Activated T-helper 1 cell treated with Interleukin-2 at 50 U/mL for 16 hours (primary cell): ENCODE measurements at places on chromosomes 11 and 22.

DNA sequence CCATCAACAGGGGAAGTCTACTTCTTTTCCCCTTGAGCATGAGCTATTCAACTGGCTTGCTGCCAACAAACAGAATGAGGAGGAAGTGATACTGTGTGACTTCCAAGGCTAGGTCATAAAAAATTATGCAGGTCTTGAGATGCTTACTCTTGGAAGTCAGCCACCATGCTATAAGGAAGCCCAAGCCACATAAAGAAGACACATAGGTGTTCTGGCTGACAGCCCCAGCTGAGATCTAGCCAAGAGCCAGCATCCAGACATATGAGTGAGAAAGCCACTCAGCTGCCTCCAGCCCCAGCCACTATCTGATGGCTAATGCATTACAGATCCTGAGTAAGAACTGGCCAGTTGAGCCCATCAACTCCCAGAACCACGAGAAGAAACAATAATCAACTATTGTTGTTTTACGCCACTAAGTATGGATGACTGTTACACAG is 31.0 kb upstream of the PPP2R1B start:
- DNase-seq, result no peak

- DNase-seq, result no peak
These were observed 16.1 kb downstream of the BIK start for GRCh38 chr22:43126501-43127165.

GRCh38 chr22:23281406-23282088 is 101.2 kb downstream of the BCR start:
- DNase-seq, result peak; percentile 60

DNA sequence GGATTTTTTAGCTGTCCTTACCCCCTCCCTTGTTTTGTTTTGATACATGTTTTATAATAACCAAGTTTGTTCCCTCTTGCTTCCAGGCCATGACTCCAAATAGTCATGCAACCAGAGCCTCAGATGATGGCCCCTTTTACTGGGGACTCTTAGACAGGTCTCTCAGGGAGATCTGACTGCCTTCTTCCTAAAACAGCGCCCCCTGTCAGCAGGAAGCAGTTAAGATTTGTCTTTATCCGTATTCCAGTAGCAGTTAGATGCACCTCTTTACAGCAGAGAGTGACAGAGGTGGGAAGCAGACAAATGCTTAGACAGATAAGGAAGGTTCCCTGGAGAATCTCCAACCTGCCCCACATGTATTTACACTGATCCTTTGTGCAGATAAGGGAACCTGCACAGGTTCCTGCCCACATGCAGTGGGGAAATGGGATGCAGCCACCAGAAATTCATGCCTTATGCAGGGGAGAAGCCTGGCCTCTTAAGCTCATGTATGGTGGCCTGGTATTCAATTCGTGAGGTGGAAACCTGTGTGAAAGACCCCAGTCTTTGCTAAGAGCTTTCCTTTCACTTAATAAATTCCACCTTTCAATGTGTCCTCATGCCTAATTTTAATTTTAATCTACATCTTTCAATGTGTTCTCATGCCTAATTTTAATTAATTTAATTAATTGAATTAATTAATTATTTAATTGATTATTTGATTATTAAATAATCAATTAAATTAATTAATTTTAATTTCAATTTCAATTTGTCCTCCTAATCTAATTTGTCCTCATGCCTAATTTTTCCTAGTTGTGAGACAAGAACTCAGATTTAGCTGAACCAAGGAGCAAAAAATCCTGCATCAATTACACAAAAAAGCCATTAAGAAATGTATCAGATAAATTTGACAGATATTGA is 11.5 kb upstream of the GLYAT start:
- no peak for DNase-seq

DNA sequence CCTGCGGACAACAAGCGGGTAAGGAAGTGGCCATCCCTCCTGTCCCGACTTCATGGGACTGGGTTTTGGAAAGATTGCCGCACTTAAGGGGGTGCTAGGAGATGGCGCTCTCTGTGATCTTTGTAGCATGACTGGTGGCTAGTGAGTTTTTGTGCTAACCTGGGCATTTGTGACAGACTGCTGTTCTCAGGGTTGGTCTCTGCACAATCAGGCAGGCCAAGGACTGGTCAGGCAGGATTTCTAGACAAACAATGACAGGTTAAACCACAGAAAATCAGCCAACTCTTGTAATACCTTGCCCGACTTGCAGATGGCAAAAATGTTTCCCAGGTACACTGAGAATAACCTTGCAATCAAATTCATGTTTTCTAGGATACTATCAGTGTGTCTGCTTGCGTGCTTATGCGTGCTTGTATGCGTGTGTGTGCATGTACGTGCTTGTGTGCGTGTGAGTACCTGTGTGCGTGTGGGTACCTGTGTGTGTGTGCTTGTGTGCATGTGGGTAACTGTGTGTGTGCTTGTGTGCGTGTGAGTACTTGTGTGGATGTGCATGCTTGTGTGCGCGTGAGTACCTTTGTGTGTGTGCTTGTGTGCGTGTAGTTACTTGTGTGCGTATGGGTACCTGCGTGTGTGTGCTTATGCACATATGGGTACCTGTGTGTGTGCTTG is 25.6 kb upstream of the SORL1-AS1 start:
- DNase-seq, result no peak

DNA sequence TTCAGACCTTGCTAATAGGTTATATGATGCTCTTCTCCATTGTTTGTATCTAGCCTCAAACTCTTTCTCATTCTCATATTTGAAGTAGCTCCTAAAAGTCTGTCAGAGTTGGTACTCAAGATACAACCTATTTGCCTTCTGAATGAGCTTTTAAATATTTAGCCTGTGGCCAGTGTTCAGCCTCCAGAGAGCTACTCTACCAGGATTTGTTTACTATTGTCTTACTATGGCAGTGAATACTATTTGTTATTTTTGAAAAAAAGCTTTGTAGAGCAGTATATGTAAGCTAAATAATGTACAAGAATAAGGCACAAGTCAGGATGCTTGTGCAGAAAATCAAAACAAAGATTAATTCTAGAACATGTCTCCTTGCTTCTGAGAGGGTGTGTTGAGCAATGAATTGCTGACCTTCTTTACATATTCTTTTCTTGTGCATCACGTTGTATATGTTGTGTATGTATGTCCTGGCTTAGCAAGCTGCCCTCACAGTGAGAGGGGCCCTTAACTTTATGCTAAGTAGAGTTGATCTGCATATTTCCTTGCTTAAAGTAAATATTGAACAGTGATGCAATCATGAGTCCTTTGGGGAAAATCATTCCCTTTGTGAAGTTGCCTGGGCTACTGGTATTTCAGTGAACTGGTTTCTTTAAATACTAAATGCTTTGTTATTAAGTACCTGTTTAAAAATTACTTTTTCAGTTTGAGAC is 438.0 kb downstream of the LUZP2 start:
- DNase-seq, result no peak

DNA sequence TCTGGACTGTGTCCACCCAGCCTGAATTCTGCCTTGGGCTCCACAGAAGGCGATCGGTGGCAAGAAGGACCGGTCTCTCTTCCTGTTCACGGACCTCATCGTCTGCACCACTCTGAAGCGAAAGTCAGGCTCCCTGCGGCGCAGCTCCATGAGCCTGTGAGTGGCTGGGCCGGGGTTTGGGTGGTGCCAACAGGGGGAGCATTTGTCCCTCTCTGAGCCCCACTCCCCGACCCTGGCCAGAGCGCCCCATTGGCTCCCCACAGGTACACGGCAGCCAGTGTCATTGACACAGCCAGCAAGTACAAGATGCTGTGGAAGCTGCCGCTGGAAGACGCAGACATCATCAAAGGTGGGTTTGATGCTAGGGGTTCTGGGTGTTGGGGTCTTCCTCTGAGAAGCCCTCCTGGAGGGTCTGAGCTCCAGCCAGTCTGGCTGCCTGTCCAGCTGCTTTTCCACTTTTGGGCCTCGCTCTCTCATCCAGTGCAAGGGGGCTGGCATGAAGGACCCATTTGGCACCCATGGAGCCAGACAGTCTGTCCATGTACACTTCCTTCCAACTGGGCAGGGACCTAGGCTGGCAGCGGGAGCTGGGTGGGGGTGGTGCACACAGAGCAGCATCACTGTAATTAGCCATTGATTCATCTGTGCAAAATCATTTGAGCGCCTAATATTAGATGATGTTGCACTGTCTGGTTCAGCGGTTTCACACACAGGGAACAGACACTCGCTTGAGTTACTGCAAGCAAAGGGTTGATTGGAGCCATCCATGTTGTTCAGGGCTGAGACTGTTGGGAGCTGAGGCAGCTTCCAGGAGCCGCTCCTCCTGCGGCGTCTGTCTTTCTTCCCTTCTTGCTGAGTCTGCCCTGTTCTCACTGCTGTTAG is 19.0 kb upstream of the RELT start:
- DNase-seq, result no peak
